ENCODE measurements at places on chromosomes 4 and X.

DNA sequence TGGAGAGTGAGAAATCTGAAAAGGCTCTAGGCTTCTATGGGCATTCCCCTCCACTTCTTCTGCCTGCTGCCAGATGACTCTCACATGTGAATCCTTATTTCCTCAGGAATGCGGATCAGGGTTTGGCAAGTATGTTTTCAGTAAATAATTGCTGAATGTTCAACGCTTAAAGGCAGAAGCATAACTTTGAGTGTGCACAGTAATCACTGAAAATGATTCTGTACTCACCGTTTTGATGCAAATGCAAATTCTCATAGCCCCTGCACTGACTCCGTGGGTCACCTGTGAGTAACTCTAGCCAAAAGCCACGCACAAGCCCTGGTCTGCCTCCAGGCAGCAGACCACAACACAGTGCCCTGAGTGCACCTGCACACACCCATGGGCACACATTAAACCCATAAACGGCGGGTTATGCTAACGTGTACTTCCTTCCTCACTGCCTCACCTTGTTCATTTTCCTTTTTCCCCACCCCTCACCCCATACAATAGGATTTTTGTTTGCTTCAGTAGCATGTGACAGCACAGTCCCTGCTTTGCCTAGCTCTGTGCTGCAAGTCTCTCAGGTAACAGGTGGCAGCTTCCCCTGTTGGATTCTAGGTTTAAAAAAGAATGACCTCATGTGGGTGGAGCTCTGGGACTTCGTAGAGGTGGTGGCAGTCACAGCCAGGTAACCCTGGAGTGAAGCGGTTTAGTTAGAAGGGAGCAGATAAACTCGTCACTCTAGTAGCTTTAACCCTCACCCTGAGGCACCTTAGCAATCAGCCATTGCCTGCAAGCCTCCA lies at the start of gene ARHGEF38:
TSS of gene ARHGEF38 (plus strand) at position 656 of the 782 bp plus-strand sequence. CDS start 146 bp downstream, outside the sequence.
- no peak for DNase-seq

DNA sequence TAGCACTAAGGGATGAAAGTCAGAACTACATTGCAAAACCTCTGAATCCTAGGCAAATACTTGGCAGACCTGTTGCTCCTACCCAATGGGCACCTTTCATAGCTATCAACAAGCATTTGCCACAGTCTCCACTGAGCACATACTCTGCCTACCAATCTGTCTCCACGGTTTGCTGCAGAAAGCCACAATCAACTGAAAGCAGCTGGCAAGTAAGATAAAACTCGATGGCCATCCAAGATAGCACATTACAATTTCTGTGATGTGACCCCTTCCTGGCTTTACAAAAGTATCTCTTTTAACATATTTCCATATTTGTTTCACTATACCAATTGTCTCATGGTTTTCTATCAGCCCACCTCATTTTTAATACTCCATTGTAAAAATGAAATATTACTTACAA lies 1060.5 kb upstream of the INTU start:
- no peak for DNase-seq

DNA sequence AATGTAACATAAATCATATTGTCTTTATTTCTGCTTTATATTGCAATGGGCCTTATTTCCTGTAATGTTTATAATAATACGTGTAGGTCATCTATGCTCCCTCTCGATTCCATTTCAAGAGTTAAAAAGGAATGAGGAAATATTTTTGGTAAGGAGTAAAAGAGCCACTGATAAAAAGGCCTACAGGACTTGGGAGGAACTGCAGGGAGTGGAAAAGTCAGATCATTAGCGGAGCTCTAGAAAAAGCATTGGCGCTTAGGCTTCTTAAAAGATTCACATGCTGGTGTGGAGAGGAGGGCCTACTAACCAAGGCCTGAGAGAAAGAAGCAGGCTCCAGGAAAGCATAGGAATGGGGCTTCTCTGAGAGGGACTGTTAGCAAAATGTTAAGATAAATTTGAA lies 82.9 kb upstream of the PNPLA4 start:
- no peak for DNase-seq

DNA sequence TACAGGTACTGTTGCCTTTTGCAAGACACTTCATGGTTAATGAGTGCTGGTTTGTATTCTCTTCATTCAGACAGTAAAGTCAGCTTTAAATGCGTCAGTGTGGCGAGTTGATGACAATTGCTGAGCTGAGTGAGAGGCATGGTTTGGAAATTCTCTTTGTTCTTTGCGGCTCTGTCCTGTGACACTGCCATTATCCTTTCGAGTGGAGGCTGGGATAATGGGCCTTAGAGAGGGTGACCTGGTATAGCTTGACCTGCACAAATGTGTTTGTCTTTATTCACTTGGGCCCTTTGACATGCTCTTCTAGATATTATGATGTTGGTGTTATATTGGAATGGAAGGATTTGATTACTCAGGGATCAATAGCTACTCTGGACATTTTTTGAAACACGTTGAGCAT lies 208.5 kb upstream of the FAT1 start:
- DNase-seq = no peak

GRCh38 chr4:183758061-183758757 lies 99.1 kb downstream of the TRAPPC11 start:
- no peak for DNase-seq

DNA sequence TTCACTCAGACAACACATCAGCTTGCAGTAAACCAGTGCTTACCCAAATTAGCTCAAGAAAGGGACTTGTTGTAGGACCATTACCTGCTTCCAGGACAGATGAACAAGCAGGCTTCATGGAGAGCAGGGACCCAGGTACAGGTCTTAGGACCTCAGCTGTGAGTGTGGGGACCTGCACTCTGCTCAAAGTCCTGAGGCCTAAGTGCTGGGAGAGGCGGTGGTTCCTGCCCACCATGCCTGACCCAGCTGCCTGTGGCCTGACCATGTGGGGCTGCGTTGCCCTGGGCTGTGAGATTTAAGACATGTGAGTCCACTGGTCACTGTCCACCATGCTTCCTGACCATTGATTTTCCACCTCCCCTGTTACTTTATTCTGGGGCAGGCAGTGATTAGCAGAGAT lies 140.2 kb downstream of the DCLK2 start:
- DNase-seq = no peak

GRCh38 chr4:144575181-144575580 lies 70.8 kb upstream of the HHIP start:
- no peak for DNase-seq

DNA sequence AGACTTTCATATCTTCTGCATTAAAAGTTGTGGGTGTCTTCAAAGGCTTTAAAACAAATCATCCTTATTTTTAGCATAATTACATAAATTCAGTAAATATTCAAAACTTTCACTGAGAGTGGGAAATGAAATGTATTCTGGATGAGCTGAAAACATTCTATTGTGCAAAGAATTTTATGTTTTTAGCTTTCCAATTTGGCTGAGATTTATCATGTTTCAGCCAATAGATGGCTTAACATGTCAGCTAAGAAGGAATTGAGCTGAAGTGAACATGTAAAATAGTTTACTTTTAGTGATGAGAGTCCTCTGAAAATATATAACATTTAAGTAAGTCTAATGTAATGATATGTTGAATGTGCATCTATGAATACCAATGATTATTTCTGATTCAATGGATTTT lies 213.5 kb upstream of the GIMD1 start:
- DNase-seq = no peak

DNA sequence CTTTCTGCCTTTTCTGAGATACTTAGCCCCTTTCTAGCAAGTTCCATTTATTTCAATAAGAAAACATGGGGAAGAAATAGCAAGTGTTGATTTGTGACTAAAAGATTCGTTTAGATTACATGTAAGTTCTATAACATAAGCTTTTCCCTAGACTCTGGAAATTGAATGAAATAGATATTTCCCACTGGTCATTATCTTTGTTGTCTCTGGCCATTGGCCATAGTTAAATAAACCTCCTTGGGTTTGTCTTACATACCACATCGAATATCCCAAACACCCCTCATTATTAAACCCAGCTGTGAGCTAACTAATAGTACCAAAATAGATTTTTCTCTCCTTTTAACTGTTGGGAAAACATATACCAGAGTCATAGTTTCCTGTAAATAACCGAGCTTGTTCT lies 534.8 kb downstream of the IQCM start:
- DNase-seq = no peak

DNA sequence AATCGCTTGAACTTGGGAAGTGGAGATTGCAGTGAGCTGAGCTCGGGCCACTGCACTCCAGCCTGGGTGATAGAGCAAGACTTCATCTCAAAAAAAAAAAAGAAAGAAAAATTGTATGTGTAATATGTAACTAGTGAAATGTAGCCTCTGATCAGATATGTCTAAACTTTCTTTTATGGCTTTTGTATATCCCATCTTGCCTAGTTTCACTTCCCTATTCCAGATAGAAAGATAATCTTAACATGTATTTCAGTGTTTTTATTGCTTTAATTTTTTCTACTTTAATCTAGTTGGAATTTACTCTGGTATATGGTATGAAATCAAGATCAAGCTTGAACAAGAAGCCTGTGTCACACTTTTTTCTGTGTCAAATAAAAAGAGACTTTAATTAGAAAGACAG lies 1.9 kb upstream of the ZNF41 start:
- DNase-seq = no peak

- DNase-seq = no peak
Observed at GRCh38 chr4:113398441-113399143, 349.1 kb downstream of the ANK2 start.

GRCh38 chr4:7217474-7218321 lies 25.4 kb downstream of the SORCS2 start:
- DNase-seq = no peak

GRCh38 chrX:151985955-151986354 lies 11.5 kb upstream of the GABRE start:
- no peak for DNase-seq

GRCh38 chr4:6002492-6002833 lies 15.8 kb downstream of the C4orf50 start:
- no peak for DNase-seq

DNA sequence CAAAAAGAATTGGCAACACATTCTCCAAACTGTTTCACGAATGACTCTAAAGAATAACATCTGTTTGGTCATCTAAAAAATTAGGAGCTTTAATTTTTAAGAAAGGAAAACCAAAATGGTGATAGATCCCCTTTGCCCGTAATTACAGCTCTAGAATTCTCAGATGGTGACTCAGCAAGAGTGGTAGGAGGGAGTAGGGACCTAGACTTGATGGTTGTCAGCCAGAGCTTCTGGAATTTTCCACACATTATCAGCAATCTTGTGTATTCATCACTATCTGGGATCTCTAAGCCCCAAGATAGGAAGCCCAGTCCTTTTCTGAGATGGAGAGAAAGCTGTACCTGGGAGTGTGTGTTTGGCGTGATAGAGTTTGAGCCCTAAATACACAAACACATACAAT lies 103.9 kb upstream of the RAB40AL start:
- DNase-seq = no peak

- DNase-seq = no peak
Observed at GRCh38 chrX:13029887-13030771, 14.3 kb downstream of the FAM9C start.

GRCh38 chr4:184574861-184575260 lies 74.4 kb downstream of the CASP3 start:
- DNase-seq = no peak

- no peak for DNase-seq
Observed at GRCh38 chrX:49178537-49178936, 6.8 kb downstream of the PLP2 start.

DNA sequence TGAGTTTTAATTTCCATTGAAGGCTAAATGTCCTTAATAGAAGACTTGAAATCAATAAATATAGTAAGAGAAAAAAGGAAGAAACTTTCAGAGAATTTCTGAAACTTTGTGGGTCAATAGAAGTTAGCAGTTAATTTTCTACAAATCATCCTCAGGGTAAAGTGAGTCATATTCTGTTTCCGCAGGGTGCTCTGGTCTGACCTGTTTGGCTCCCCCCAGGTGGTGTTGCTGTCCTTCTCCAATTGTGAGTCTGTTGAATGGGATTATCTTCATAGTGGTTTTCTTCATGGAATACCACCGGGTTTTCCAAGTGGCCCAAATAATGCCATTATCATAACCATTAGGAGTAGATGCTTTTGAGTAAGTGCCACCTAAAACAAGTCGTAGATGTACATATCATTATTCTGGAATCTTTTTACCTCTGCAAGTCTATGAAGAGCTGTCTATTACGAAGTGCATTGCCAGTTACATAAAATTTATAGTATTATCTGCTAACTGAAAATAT lies 7.7 kb downstream of the FGG start:
- no peak for DNase-seq

- DNase-seq = no peak
Observed at GRCh38 chrX:84830836-84831235, 172.8 kb upstream of the APOOL start.

GRCh38 chr4:165185448-165185847 lies 21.9 kb upstream of the KLHL2 start:
- DNase-seq = no peak

DNA sequence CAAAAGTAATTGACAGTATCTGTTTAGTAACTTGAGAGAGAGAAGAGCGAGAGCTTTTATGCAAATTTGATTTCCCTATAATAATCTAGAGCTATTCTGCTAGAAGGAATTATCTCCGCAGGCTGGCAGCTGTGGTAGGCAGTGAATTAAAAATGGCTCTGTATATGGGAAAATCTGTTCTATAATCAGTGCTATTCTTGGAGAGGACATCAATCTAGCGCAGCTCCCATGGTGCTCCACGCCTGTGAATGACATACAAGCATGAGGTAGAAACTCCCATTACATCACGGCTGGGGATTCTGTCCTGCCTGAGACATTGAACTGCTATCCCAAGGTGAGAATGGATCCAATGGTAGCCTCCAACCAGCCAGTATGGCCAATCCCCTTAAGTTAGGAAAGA lies 179.0 kb downstream of the DHX15 start:
- no peak for DNase-seq

DNA sequence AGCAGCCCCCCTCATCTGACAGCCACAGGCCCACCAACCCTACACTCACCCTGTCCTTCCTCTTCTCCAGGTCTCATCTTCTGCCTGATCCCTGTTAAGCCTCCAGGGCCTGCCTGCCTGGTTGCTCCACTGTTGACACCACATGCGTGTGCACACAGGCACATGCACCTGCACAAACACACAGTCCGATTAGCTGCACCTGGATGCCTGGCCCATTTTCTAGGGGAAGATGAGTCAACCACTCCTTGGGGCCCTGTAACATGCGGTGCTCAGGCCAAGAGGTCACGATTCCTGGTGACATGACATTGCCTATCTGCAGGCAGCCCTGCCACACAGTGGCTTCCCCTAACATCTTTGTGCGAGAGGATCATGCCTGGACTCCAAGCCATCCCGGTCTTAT lies 498.4 kb downstream of the BCOR start:
- no peak for DNase-seq

GRCh38 chr4:176014583-176015108 lies 51.0 kb upstream of the WDR17 start:
- no peak for DNase-seq

DNA sequence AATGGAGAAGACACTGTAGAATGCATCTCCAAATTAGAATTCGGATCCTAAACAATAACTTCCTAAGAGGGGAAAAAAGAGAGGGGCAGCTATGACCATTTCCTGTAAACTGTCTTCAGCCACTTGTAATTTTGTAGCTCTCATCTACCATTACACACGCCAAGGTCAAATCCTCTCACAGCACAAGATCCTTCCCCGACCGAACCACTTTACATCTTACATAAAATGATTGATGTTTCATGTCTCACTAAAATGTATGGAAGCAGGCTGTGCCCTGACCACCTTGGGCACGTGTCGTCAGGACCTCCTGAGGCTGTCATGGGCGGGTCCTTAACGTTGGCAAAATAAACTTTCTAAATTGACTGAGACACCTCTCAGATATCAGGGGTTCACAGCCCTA lies 24.1 kb upstream of the PBDC1 start:
- DNase-seq = no peak
